ENCODE measurements at places on chromosomes 4 and X.

GRCh38 chrX:19557822-19558221 lies 42.5 kb upstream of the MAP3K15 start:
- no peak for DNase-seq

DNA sequence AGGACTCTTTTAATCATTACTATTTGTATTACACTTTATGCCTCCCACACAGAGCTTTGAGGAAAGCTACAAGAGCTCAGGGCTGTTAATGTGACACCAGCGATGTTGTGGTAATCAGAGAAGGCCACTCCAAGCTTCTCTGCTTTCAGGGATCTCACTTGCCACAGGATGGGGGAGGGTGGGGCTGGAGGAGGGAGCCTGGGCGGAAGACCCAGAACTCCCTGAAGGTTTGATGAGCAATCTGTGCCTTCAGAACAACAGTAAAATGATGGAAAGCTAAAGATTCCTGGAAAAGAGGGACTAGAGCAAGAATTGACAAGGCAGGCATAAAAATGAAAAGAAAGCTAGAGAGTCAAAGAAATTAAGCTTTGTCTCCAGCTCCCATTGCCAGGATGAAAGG lies 75.6 kb downstream of the MAML3 start:
- no peak for DNase-seq

DNA sequence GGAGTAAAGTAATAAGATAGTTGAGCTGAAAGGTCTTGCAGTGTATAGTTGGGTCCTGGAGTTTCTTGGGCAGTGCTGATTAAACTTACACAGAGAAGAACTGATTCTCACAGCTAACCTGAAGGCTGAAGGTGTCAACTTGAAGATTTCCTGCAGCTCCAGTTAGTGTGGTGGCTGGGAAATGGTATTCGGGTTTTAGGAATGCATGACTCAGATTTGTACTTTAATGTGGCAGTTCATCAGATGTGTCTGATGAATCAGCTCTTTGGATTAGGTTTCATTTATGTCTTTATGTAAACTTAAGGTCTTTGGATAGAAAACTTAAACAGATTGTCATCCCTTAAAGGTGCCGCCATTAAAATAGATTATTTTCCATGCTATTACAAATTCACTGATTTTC lies 200.0 kb downstream of the IL1RAPL1 start:
- DNase-seq, result no peak

DNA sequence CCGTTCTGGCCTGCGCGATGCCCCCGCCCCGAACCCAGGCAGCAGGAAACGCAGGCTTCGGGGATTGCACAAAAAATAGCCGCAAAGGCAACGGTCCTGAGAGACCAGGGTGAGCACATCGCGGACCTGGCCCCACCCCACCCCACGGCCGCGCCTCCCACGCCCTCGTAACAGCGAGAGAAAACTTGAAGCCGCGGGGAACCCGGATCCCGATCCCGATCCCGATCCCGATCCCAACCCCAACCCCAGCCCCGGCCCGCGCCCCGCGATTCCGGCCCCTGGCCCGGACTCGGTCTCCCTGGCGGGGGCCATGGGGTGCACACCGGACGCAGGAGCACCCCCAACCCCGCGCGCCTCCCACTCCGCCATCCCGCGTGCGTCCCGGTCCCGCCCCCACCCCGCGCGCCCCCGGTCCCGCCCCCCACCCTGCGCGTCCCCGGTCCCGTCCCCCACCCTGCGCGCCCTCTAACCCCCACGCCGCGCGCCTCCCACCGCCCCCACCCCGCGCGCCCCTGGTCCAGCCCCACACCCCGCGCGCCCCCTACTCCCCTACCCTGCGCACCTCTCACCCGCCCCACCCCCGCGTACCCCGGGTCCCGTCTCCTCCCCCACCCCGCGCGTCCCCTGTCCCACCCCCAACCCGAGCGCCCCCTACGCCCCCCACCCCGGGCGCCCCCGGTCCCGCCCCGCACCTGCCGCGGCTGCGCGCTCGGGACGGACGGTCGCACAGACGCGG lies 29.0 kb downstream of the NOP14 start:
- DNase-seq, result no peak

GRCh38 chr4:179268791-179269190 lies 1826.6 kb upstream of the AGA start:
- no peak for DNase-seq

DNA sequence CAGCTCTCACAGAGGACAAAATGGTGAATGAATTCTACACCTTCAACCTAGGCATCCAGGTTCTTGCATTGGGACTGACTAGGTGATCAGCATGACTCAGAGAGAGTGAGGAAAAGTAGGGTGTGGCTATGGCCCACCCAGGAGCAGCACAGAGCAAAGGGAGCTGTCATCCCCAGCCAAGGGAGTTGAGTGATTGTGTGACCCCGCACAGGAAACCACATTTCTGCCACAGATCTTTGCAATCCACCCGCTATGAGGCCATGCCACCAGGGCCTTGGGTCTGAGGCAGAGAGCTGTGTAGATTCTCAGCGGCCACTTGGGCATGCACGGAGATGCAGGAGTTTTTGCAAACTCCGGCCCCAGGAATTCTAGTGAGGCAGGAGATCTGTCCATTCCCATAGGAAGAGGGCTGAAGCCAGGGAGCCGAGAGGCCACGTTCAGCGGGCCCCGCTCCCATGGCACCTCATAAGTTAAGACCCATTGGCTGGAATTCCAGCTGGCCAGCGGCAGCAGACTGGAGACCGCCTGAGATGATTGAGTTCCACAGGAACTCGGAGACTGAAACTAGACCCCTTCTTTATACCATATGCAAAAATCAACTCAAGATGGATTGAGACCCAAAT lies 75.9 kb downstream of the NAA11 start:
- no peak for DNase-seq

DNA sequence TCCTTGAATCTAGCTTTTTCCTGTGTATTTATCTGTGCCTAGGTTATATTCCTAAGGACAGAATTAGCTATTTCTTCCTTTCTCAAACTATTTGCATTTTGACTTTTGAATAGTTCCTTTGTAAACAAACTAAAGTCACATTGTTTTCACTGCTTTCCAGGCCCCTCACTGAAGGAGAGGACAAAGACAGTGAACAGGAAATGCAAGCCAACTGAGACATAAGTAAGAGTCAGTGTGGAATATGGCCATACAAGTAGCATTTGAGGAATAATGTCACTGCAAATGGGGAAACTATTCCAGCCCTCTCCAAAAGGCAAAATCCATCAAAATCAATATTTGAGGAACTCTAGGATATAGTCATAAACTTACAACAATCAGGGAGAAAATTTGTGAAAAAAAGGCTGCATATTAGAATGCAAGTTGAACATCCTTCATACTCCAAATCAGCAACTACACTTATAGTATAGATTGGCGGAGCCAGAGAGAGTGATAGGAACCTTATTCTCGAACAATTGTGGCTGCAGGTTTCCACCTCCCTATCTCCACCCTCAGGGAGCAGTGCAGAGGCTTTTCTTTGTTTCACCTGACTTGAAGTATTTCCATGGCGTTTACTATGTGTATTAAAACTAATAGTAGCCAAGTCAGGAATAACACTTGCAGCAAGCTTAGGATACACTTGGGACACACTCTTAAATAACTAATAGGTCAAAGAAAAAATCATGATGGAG lies 1110.4 kb upstream of the ADGRL3 start:
- no peak for DNase-seq

- DNase-seq, result no peak
These were observed 103.4 kb downstream of the CHRNA9 start for GRCh38 chr4:40438384-40439026.

DNA sequence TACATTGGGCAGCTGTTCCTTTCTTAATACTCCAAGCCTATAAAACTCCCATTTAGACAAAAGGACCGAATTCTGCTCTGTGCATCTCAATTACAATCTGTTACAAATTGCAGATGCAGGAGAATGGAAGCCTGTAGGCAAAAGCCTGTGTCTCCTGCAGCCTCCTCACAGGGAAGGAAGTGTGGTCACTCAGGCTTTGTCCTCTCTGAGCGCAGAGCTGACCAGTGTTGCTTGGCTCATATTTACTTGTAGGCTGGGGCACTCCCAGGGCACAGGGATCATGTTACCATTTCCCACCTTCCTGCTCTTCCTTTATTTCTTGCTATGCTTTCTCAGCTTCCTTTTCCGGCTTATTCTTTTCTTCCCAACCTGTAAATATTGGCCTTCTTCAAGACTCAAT lies 15.7 kb downstream of the SUPT20HL2 start:
- no peak for DNase-seq

DNA sequence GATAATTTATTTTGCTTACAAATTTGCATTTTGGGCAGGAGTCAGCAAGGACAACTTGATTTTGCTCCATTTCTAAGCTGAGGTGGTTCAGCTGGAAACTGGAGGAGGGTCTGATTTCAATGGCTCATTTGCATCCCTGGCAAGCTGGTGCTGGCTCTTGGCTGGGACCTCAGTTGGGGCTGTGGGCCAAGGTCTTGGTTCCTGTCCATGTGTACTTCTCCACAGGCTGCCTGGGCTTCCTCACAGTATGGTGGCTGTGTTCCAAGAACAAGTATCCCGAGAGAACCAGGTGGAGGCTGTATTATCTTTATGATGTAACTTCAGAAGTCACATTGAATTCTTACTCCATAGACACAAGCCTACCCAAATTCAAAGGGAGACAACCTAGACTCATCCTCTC lies 77.0 kb upstream of the STX18 start:
- DNase-seq, result no peak

- no peak for DNase-seq
These were observed 37.1 kb upstream of the ELF2 start for GRCh38 chr4:139214039-139214534.

GRCh38 chr4:184357772-184358171 lies 116.6 kb downstream of the IRF2 start:
- DNase-seq, result no peak

- DNase-seq, result no peak
These were observed 103.7 kb upstream of the KLF3 start for GRCh38 chr4:38560340-38560739.

DNA sequence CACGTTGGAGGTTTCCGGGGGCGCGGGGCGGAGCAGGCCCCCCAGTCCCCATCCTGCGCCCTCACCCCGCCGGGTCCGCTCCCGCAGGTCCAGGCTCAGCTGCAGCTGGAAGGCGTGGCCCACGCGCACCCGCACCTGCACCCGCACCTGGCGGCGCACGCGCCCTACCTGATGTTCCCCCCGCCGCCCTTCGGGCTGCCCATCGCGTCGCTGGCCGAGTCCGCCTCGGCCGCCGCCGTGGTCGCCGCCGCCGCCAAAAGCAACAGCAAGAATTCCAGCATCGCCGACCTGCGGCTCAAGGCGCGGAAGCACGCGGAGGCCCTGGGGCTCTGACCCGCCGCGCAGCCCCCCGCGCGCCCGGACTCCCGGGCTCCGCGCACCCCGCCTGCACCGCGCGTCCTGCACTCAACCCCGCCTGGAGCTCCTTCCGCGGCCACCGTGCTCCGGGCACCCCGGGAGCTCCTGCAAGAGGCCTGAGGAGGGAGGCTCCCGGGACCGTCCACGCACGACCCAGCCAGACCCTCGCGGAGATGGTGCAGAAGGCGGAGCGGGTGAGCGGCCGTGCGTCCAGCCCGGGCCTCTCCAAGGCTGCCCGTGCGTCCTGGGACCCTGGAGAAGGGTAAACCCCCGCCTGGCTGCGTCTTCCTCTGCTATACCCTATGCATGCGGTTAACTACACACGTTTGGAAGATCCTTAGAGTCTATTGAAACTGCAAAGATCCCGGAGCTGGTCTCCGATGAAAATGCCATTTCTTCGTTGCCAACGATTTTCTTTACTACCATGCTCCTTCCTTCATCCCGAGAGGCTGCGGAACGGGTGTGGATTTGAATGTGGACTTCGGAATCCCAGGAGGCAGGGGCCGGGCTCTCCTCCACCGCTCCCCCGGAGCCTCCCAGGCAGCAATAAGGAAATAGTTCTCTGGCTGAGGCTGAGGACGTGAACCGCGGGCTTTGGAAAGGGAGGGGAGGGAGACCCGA lies 14.0 kb downstream of the SHOX start:
- no peak for DNase-seq

DNA sequence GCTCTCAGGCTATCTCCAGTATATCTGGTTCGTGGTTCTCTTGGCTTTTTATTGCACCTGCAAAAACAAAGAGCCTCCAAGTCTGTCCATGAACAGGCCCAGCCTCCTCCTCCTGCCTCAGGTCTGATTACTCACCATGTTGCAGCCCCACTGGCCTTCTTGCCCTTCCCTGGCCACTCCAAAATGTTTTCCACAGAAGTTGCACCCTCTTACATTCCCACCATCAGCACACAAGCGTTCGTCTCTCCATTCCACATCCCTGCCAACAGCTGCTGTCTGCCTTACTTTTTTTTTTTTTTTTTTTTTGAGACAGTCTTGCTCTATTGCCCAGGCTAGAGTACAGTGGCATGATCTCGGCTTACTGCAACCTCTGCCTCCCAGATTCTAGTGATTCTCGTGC lies 86.7 kb downstream of the RFC1 start:
- DNase-seq, result no peak

DNA sequence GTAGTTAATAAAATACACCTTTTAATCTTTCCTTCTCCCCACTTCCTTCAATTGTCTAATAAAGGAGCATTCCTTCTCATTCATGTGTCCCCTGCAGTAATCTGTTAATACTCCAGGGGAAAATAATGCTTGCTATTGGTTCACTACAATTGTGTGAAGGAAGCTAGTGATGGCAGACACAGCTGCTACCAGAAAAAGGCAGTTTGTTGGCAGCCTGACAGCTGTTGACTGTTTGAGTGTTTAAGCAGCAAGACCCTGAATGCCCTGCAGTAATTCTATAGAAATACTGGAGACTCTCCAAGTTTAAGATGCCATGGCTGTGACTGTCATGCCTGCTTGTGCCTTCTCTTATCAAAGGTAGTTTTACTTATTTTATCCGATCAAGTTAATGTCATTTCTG lies 359.5 kb downstream of the C4orf33 start:
- peak; percentile 57 for DNase-seq

DNA sequence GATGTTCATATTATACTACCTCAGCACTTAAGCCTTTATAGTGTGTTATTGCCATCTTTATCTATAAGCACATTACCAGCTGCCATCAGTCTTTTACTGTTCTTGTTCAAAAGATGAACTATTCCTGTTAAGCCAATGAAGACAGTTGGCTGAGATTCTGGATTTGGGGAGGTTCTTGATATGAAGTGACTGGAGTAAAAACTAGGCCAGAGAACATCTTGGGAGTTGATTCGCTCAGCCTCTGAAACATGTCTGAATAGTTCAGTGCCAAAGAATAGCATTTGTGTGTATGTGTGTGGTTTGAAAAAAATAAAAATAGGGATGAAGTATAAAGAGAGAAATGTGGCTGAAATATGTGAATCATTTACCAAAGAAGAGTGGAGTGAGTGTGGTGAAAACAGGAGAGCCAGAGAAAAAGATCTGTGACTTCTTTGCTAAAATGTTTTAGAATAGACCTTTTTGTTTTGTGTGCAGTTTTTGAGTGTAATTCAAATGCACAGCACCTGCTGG lies 15.2 kb downstream of the EXOC1 start:
- no peak for DNase-seq
